Peyer's patch (tissue), 4 donors: ENCODE measurements at places on chromosomes 3 and 15.

- H3K36me3 ChIP-seq = peaks cover 21% of the 10 kb centered on the region
- no peak overlapping the region for H3K4me3 ChIP-seq
- H3K4me1 ChIP-seq = no peaks in the 10 kb centered on the region
Measured at GRCh38 chr3:105763659-105764036, 105.2 kb downstream of the CBLB start.

- DNase-seq = no peak
- H3K4me3 ChIP-seq = no peak overlapping the region
- no peaks in the 10 kb centered on the region for H3K27me3 ChIP-seq
- H3K27ac ChIP-seq = no peak overlapping the region
- H3K4me1 ChIP-seq = no peaks in the 10 kb centered on the region
Measured at GRCh38 chr15:87733541-87733941, 523.0 kb downstream of the NTRK3 start.

DNA sequence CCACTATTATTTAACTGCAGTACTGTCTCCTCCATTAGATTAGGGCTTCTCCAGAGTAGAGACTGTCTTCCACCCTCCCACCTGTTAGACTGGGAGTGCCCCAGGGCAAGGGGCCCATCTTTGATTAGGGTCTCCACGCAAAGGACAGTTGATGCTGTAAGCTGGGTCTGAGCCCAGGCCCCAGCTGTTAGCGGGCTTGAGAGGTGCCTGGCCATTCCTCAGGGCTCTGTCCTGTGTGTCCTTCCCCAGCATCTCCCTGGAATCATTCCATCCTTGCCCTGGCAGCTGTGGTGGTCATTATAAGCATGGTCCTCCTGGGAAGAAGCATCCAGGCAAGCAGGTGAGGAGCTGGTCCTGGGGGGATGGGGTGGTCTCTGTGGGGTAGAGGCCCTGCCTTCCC is 6.1 kb downstream of the SLC51B start:
- no peak overlapping the region for H3K4me3 ChIP-seq
- no peaks in the 10 kb centered on the region for H3K36me3 ChIP-seq
- H3K27ac ChIP-seq = no peak overlapping the region
- DNase-seq = no peak
- peaks cover 3% of the 10 kb centered on the region for H3K4me1 ChIP-seq

GRCh38 chr3:108297647-108298046 is 1.3 kb downstream of the HHLA2 start:
- no peaks in the 10 kb centered on the region for H3K4me1 ChIP-seq
- DNase-seq = no peak
- no peak overlapping the region for H3K4me3 ChIP-seq
- peak overlapping the region; percentile 82 for H3K27ac ChIP-seq

GRCh38 chr3:37295925-37296324 is 121.5 kb upstream of the LRRFIP2 start:
- no peak for DNase-seq
- no peak overlapping the region for H3K4me3 ChIP-seq
- H3K27ac ChIP-seq = no peak overlapping the region
- H3K4me1 ChIP-seq = no peaks in the 10 kb centered on the region
- no peaks in the 10 kb centered on the region for H3K27me3 ChIP-seq

- H3K4me1 ChIP-seq = no peaks in the 10 kb centered on the region
- H3K36me3 ChIP-seq = no peaks in the 10 kb centered on the region
- no peak overlapping the region for H3K27ac ChIP-seq
- peak; percentile 69 for DNase-seq
Measured at GRCh38 chr3:129824926-129825541, 68.5 kb downstream of the TMCC1 start.

- DNase-seq = peak; percentile 84
- H3K4me1 ChIP-seq = no peaks in the 10 kb centered on the region
- H3K27me3 ChIP-seq = no peaks in the 10 kb centered on the region
- no peaks in the 10 kb centered on the region for H3K36me3 ChIP-seq
Measured at GRCh38 chr3:79019137-79019923, 748.5 kb downstream of the ROBO1 start.

DNA sequence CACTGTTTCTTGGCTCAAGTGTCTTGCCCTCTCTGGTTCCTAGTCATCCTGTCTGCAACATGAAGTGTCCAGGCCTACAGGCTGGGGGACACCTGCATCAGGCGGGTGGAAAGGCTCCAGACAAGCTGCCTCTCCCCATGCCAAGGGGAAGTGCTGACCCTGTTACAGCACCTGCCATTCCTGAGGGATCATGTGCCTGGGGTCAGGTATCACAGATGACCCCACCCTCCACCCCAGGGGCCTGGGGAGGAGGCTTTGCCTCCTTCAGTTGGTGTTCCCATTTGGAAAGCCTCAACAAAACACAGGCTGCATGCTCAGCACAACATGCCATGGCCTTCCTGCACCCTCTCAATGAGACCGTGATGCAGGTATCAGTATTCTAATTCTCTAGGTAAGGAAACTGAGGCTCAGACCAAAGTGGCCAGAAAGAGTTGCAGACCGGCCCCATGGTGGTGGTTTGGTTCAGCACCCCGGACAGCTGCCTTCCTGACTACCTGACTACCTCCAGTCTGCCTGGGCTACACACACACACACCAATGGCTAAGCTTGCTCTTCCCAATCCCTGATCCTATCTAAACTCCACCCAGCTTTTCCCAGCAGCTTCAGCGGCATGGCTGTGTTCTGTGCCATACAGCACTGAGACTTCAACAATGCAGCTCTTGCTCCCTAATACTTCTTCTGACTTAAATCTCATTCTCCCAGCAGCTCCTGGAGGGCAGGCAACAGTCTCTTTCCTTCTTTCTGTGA is 69.7 kb upstream of the LINGO1 start:
- no peaks in the 10 kb centered on the region for H3K4me1 ChIP-seq
- H3K4me3 ChIP-seq = no peak overlapping the region
- H3K27me3 ChIP-seq = no peaks in the 10 kb centered on the region
- DNase-seq = no peak

DNA sequence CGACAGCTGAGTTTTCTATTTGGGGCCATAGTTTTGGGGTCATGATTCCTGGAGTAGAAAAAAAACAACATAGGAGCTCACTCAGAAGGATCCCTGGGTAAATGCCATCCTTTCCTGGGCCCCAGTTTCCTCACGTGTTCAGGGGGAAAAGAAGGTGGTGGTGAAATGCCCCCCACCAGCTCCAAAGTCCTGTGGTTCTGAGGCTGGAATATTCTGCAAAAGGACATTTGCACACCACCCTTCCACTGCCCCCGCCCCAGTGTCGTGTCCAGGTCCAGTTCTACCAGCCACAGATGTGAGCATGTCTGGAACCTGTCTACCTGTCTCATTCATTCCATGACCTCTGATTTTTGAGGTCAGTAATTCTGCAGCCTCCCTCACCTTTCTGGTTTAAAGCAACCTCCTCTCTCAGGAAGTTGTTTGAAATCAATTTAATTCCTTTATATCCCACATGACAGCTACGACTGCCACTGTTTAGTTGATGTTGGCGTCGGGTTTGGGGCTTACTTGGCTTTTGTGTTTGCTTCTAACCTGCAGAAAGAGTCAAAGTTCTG is 82.1 kb downstream of the SMAD3 start:
- H3K27me3 ChIP-seq = no peaks in the 10 kb centered on the region
- H3K27ac ChIP-seq = peak overlapping the region; percentile 68
- no peak overlapping the region for H3K4me3 ChIP-seq
- DNase-seq = no peak

DNA sequence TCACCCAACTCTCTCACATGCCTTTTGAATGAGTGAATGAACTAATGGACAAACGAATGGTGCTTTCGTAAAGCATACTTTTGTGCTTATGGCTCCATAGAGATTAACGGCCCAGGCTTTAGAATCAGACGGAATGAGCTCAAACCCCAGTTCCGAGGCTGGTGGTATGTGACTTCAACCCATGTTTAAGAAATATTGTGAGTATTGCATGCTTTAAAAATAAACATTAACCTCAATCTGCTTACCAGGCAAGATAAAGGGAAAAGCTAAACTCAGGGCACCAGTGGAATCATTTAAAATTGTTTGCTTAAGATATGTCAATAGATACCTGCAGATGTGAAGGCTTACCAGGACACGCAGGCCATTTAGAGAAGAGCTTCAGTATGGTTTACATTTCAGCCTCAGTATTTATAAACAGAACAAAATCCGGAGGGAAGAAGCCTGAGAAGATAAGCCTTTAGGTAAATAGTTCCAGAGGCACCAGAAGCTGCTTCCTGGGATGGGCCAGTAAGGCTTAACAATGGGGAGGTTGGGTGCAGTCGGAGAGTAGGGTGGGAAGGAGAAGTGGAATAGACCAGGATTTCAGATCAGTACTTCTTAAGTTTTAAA is 186.4 kb downstream of the ADAMTS9 start:
- no peaks in the 10 kb centered on the region for H3K4me1 ChIP-seq
- DNase-seq = no peak
- no peaks in the 10 kb centered on the region for H3K27me3 ChIP-seq
- H3K27ac ChIP-seq = no peak overlapping the region
- H3K4me3 ChIP-seq = no peak overlapping the region
- H3K36me3 ChIP-seq = no peaks in the 10 kb centered on the region

GRCh38 chr3:149435996-149436885 is 38.3 kb upstream of the TM4SF4 start:
- no peaks in the 10 kb centered on the region for H3K27me3 ChIP-seq
- no peaks in the 10 kb centered on the region for H3K36me3 ChIP-seq
- H3K27ac ChIP-seq = no peak overlapping the region
- H3K4me3 ChIP-seq = no peak overlapping the region
